ENCODE measurements at places on chromosomes 11 and 22.

GRCh38 chr11:134574425-134574824 is 162.4 kb upstream of the B3GAT1 start:
- DNase-seq: no peak

DNA sequence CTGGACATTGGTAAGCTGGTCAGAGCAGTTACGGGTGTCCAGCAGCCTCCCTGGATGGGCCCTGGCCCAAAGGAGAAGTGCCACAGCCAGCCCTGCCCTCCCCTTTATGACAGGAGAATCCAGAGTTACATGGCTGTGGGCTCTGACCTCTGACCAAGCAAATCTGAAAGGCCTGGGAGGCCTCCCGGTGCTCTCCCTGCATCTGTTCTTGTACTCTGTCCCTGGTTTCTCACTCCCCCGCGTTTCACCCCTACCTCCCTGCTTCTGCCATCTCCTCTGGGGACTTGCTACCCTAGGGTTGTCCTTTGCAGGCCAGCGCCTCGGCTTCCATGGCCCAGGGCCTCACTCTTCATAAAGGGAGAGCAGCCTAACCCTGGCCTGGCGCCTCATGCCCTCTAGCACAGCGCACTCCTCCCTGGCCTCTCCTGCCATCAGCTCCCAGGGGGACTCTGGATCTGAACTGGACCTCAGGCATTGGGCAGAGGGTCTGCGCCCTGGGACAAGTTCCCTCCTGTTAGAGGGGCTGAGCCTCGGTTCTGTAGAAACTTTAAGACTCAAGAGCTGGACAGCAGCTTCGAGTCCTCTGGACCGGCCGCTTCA is 10.7 kb downstream of the PICK1 start:
- no peak for DNase-seq

GRCh38 chr11:65112546-65113360 is 1.1 kb downstream of the TM7SF2 start:
- peak; percentile 75 for DNase-seq

GRCh38 chr11:104005234-104005855 is 31.1 kb upstream of the DDI1 start:
- no peak for DNase-seq

GRCh38 chr22:36762687-36763260 is 13.1 kb downstream of the IFT27 start:
- DNase-seq: no peak

GRCh38 chr11:9269492-9270013 is 4.4 kb upstream of the DENND5A start:
- no peak for DNase-seq

DNA sequence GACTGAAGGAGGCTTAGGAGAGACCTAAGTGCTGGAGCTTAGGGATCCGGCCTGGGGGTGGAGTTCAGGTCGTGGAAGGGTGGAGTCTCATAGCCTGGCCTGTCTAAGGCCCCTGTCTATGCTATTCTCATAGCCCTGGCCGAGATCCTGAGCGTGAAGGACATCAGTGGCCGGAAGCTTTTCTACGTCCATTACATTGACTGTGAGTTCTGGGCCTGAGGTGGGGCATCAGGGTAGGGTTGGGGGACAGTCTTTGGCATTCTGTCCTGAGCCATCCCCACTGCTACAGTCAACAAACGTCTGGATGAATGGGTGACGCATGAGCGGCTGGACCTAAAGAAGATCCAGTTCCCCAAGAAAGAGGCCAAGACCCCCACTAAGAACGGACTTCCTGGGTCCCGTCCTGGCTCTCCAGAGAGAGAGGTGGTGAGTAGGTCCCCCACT is 603 bp downstream of the KAT5 start:
- DNase-seq: no peak

DNA sequence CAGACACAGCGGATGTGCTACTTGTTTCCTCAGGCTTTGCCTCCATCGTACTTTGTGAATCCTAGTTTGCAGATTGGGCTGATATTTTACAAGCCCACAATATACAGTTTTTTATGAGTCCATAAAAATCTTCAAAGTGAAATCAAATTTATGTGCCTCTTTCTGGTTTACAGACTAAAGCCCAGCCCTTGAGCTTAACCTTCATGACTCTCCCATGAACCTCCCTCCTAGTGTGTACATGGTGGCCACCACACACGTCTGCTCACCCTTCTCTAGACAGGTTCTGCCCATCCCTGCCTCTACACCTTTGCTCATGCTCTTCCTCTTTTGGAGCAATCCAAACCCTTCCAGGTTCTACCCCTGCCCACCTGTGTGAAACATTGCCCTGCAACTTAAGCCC is 129.4 kb downstream of the TENM4 start:
- no peak for DNase-seq

GRCh38 chr11:117930668-117931330 is 1.6 kb upstream of the TMPRSS13 start:
- DNase-seq: no peak

DNA sequence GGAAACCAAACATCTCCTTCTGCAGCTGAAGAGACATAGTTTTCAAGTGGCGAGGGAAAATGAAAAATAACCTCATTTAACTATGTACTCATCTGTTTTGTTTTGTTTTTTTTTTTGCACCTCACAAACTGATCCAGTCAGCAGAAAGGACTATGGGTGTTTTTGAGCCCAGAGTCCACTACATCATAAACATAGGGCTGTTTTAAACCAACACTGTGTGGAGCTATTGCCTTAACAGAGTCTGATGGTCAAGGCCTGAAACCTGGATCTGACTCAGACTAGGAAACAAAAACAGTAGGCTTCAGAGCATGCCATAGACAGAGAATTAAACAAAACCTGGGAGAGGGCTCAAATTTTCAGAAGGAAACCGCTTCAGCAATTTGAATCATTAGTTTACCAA is 99.3 kb upstream of the FSHB start:
- DNase-seq: no peak

GRCh38 chr11:79675081-79675480 is 234.3 kb upstream of the TENM4 start:
- DNase-seq: no peak

DNA sequence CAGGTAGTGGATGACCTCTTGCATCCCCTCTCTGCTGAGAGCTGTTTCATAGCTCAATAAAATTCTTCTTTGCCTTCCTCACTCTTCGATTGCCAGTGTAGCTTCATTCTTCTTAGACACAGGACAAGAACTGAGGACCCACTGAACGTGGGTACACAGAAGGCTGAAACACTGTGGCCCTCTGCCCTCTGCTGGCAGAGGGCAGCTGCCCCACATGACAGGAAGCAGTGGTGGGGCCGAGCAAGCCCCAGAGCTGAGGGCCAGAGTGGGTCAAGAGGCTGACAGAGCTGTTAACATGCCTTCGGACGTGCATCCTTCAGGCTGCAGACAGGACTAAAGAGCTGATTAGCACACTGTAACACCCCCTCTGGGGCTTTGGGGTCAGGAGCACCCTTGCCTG is 15.6 kb downstream of the SMC1B start:
- DNase-seq: no peak
